ENCODE measurements at places on chromosomes 2 and 18.

GRCh38 chr2:8996006-8996405 is 7.5 kb downstream of the MBOAT2 start:
- DNase-seq = no peak

DNA sequence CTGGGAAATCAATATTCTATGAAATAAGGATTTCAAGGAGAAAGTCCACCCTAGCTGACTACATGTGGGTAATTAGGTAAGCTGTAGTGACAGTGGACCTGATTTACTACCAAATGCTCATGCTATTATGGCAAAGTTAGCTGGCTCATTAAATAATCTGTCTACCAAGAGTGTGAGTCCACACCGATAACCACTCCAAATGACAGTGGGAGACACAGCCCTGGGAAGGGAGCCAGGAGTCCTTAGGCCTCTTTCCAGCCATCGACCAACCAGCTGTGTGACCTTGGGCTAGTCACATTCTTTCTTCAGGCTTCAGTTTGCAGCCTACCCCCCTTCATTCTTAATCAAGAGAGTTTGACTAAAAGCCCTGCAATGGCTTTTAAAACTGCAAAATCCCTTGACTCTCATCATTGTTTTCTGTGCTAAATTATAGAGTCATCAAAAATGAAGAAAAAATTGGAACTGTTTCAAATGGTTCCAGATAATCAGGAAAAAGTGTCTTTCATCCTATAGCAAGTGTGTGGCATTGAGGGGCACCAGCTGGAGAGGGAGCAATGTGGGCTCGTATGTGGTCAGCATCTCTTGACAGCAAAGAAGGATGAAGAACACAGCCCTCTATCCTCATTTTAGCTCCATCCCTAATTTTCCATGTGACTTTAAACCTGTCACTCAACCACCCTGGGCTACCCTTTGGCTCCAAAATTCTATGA is 45.6 kb upstream of the SLC14A2 start:
- DNase-seq = no peak

- no peak for DNase-seq
Measured at GRCh38 chr18:22488554-22488953, 70.8 kb upstream of the CTAGE1 start.

DNA sequence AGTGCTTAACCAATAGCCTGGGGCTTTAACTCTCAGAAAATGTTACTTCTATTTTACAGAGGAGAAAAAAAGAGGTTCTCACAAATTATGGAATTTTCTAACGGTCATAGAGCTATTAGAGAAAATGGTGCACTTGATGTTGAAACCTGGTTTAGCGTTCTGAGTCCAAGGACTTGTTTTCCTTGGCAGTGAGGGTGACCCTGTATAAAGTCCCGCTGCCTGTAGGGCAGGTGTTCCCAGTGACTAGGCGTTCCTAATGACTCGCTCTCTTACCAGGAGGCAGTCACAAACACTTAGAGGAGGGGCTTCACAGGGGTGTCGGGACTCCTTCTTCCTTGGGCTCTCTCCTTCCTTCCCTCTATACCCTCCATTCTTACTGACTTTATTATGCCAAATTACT is 175.8 kb downstream of the ACTR3 start:
- DNase-seq = no peak

DNA sequence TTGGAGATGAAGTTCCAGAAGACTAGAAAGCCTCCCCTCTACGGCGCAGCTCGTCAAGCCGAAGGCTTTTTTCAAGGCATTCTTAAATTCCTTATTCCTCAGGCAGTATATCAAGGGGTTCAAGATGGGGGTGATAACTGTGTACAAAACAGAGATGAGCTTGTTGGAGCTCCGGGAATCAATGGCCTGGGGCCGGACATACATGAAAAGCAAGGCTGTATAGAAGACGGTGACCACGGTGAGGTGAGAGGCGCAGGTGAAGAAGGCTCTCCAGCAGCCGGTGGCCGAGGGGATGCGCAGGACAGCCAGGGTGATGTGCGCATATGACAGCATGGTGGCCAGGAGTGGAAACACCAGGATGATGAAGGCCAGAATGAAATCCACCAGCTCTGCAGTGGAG is 8.2 kb downstream of the OR6B3 start:
- DNase-seq = no peak

DNA sequence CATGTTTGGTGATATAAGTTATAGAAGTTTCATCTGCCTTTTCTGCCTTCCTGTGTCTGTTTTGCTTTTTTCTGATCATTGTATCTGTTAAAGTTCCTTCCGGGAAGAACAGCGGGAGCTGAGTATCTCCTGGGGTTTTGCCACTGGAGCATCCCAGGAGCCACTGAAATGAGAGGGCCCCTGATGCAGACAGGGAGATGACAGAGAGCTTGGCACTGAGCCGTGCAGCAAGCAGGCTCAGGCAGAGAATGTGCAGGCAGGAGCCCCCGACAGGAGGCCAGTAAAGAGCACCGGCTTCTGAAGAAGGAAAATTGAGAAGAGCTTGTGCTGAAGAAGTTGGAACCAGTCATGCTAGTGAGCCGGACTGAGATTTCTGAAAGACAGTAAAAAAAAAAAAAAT is 137.8 kb downstream of the TDRD15 start:
- no peak for DNase-seq

DNA sequence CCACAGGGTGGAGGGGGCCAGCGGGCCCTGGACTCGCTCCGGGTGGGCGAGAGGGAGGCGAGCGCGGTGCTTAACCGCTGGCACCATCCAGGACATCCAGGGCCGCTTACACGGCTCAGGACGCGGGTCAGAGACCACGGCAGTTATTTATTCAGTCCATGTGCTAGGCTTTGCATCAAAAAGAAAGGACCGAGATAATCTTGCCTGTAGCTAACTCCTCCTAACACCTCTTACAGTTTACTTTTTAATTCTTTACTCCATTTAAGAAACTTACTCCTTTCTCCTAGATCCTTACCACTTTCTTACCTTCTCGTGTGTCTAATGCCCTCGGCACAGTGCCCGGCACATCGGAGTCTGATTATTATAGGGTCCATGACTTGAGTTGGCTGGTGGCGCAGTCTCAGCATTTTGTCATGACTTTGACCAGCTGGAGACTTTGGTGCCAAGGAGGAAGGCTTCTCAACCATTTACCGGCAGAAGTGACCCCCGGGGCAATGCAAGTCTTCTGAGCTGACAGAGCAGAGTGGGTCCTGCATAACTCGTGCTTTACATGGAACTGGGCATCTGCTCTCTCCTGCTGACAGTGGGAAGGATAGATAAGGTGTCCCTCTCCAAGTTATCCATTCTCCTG is 503 bp downstream of the ANXA4 start:
- DNase-seq = no peak

- DNase-seq = no peak
Measured at GRCh38 chr2:29165362-29166241, 50.4 kb downstream of the CLIP4 start.

- DNase-seq = no peak
Measured at GRCh38 chr18:22347606-22348511, 69.9 kb downstream of the CTAGE1 start.

DNA sequence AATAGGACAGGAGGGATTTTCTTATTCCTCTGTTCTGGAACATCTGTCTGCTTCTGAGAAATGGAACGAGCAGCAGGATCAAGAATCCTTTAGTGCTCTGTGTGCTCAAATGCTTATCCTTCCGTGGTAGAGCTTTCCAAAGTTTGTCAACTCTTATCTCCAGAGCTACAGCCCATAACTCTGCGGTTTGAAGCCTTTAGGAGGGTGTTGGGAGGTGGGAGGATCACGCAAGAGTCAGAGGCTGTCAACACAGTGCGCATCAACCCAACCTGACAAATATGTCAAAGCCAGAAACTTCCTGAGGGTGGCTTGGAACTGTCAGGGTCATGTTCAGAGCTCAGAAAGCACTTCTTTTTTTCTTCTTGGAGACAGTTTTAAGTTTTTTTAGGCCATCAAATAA is 95.9 kb downstream of the CRIM1 start:
- no peak for DNase-seq

GRCh38 chr2:226802573-226802972 is 3.0 kb upstream of the IRS1 start:
- peak; percentile 88 for DNase-seq

DNA sequence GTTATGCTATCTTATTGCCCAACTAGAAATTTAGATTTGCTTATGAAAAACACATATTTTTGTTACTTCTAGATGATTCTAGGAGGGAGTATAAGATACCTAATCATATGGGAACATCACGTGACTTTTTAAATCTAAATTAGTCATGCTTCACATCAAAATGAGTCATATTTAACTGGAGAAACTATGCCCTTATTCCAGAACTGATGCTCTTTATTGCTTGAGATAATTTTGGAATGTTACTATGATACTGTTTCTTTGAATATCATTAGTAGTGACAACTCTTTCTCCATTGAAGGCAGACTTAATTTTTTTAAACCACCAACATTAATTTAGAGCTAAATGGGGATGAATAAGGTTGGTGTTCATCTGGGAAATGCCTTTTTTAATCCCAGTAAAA is 19.9 kb upstream of the ELAC1 start:
- DNase-seq = no peak

GRCh38 chr2:12361506-12361905 is 355.2 kb upstream of the TRIB2 start:
- no peak for DNase-seq

- no peak for DNase-seq
Measured at GRCh38 chr2:85758361-85759256, 4.8 kb downstream of the ATOH8 start.

DNA sequence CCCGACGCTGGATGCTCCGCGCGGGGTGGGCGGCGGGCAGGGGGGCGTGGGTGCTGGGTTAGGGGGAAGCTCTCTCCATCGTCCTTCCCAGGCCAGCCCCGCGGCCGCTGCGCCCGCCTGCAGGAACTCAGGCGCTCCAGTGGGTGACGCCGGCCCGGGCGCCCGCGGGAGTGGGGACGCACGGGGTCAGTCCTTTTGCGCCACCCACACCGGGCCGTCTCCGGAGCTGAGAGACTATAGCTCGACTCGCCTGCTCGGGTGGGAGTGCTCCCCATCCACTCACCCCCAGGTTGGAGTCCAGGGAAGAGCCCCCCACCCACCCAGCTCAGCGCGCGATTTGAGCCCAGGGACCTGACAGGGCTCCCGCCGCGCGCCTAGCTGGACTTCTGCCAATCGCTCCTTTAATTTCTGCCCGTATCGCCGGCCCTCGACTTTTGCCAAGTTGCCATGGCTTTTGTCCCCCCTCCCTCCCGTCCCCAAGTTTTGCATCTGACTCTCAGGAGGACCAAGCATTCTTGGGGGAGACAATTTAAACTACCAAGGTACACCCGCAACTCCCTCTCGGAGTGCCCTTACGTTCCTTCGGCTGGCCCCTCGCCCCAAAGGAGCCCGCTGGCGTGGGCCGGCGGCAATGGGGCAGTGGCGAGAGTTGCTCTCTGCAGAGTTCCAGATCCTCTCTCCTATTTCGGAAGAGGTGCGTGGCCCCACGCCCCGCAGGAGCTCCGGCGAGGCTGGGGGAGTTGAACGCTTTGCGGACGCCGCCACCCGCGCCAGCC is 205.8 kb upstream of the SMAD2 start:
- no peak for DNase-seq

GRCh38 chr2:62687636-62688035 is 17.9 kb upstream of the EHBP1 start:
- no peak for DNase-seq

- peak; percentile 3 for DNase-seq
Measured at GRCh38 chr2:213703406-213704098, 419.3 kb downstream of the SPAG16 start.

DNA sequence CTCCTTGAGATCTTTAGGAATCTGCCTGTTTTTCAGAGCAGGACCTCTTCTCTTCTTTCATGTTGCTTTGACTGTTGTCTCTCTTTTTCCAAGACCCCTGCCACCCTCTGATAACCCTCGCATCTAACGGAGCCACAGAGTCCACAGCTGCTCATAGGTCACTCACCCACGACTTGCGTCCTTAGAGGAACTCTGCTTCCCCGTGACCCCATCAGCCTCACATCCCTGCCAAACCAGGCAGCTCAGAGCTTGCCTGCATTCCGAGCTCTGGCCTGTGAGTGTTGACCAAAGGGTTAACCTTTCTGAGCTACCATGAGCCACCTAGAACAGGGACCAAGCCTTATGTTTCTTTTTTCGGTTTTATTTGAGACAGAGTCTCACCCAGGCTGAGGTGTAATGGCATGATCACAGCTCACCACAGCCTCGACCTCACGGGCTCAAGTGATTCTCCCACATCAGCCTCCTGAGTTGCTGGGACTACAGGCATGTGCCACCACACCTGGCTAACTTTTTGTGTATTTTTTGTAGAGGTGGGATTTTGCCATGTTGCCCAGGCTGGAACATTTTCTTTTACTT is 36.4 kb downstream of the CABLES1 start:
- no peak for DNase-seq

GRCh38 chr2:143468341-143468888 is 339.2 kb downstream of the ARHGAP15 start:
- no peak for DNase-seq

- DNase-seq = no peak
Measured at GRCh38 chr2:224799691-224800090, 83.5 kb upstream of the CCDC195 start.

- no peak for DNase-seq
Measured at GRCh38 chr2:237590272-237591140, at the start of gene RAB17. RAB17 (minus strand) TSS chr2:237590734; CDS start chr2:237586154, 4,580 bp downstream.

GRCh38 chr2:217722883-217723472 is 279.8 kb downstream of the TNS1 start:
- DNase-seq = no peak

DNA sequence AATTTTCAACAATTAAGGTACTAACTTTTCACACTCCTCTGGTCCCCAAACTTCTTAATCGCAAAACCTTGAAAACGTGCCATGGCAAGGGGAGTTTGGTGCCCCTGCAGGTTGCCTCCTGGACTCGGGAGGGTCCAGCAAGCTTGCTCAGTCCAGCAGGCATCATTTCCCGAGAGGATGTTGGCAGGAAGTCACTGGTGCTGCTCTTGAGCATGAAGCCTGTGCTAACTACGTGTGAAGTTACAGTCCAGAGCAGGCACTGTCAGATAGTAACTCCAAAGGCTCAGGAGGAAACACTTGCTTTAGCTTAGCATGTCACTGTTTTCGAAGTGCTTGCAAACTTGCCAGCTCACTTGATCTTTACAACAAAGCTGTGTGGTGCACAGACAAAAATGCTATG is 215.4 kb downstream of the MYCN start:
- DNase-seq = no peak
